Stimulated activated naive CD4-positive, alpha-beta T cell treated with Interleukin-2 at 50 U/mL for 16 hours (primary cell): ENCODE measurements at places on chromosomes 6 and 20.

DNA sequence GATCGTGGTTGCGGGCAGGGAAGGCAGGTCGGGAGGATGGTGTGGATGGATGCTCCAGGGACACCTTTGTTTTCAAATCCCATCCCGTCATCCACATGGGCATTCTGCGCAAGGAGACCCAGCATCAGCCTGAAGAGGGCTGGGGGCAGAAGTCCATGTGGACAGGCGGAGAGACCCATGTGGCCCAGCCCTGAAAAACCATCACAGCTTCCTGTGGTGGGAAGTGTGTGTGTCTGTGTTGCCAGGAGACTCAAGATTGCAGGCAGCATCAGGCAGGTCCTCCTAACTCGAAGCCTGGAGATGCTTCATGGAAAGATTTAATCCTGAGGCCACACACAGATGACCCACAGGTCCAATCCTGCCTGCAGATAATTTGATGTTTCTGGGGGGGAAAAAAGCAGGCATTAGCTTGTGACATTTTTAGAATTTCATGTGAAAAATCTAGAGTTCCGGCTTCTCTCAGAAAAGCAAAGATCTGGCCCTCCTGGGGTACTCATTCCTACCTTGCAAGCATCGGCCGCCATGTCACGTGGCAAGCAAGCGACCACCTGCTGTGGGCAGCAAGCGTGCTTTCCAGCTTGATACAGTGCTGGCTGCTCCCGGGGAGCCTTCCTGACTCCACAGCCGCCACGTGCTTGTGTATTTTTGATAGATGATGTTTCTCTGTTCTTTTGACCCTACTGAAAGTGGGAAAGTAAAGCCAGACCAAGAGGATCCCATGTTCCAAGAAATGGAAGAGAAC, 25.8 kb downstream of the BCAS4 start:
- DNase-seq = no peak

- DNase-seq = no peak
These were observed 191.9 kb downstream of the CD83 start for GRCh38 chr6:14309516-14309915.

- DNase-seq = no peak
These were observed 171.1 kb upstream of the SNX9 start for GRCh38 chr6:157651731-157652490.

DNA sequence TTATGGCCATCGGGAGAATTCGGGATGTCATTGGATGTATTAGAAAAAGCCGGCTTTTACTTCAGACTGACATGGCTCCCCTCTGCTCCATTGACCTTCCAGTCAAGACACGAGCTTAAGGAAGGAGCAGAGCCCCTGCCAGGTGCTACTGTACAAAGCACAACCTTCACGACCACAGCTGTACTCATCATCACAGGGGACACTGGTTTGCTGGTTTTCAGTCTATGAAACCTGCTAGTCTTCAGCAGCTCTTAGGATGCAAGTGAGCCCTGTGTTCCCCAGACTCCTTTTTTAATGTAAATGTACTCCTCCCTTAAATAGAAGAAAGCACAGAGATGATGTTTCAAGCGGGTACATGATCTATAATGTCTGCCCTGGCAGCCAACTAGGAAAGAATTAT, 1.9 kb upstream of the TRAPPC3L start:
- DNase-seq = no peak

- DNase-seq = peak; percentile 40
These were observed 36.5 kb upstream of the MLN start for GRCh38 chr6:33840048-33840926.

DNA sequence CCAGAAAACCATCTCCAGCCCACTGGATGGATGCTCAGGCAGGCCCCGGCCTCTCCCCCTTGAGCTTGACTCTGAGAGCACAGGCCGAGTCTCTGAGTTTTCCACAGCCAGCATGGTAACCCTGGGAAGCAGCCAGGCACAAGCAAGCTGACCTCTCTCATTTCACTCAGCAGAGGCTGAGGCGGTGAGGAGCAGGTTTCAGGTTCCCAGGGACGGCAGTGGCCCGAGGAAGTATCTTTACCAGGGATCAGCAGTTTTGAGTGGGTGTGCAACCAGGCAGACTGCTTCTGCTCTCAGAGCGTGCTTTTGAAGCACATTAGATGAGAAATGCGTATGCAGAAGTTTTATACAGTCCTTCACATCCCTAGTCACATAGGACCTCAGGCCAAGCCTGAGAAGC, 12.6 kb downstream of the HCK start:
- DNase-seq = no peak

DNA sequence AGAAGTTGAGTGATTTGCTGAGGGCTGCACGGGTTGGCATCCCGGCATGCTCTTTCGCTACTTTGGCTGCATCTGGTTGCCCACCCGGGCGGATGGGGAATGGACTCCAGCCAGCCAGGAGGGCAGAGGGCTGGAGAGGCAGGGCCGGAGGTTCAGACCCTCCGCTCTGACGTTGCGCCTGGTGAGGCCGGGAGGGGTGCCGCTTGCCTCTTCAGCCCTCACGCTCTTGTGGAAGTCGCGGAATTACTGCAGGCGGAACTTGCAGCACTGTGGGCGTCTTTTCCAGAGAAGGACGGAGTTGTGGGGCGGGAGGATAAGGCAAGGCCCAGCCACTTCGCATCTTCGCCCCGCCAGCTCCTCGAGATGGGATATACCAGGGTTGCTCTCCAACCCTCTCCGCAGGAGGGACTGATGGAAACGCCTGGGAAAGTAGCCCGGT, 656 bp downstream of the RTEL1 start:
- DNase-seq = no peak

- no peak for DNase-seq
These were observed 160.1 kb downstream of the EYS start for GRCh38 chr6:65546894-65547293.

DNA sequence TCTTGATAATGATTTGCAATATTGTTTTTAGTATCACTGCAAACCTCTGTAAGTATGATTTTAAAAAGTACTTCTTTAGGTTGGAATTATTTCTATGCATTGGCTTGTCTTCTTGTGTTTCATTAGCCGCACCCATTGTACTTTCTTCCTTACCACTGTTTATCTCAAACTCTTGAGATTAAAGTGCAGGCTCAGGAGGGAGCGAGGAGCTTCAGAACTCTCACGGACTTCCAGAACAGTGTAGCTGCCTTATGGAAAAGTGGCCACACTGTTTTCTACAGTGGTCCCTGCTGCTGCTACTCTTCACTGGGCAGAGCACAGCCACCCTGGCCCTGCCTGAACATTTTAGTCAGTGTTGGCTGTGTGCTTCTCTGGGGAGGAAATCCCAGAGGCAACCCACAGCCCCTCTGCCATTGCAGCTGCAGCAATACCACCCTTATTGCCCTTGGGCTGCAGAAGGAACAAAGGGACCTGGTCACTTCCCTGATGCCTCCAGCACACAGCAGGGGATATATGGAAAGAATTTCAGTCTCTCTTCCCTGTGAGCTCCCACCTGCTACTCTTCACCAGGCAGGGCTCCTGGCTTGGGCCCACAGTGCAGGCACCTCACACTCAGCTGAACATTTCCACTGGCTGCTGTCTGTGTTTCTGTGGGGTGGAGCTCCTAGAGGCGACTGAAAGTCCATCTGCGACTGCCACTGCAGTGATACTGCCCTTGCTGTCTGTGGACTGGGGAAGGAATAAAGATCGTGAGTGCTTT, 91.7 kb upstream of the MAP3K4 start:
- DNase-seq = no peak

DNA sequence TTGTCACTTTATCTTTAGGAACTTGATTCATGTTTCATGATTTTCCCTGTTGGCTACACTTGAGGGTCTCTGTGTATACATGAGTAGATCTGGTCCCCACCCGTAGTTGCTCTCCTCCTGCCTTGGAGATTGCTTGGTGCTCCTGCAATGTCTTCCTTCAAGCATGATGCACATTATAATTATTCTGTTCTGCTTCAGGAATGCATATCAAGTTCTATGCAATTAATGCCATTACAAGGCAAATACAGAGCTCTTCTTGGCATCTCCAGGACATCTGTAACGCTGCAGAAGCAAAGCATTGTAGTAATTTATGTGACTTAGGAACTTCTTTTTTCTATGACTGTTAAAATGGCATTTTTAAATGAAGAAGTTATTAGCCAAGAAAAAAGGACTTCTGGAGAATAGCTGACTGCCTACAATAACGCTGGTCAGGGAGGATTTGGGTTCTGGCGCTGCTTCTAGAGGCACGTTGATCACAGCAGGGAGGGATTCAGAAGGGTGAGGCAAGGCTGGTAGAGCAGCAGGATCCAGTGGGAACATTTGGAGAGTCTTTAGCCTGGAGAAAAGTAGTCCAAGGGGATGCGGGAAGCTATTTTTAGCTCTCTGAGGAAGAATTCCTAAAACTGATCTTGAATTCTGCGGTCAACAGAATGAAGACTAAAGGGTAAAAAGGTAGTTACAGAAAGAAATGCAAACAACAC, 203.6 kb downstream of the PLCB1 start:
- no peak for DNase-seq

DNA sequence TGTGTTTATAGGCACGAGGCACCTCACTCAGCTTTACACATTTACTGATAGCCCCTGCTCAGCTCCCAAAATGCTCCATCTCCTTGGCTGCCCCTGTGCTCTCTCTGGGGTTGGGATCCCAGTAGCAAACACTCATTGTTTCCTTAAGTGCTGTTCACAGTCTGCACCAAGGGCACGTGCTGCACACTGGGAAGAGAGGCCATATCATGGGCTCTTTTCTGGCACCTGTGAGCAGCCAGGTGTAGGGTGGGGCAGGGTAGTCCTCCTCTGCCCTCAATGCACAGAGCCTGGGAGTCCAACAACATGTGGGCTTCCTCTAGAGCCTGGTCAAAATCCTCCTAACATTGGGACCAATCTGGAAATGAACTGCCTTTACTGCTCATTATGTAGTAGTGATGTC, 67.9 kb downstream of the BANF2 start:
- no peak for DNase-seq

DNA sequence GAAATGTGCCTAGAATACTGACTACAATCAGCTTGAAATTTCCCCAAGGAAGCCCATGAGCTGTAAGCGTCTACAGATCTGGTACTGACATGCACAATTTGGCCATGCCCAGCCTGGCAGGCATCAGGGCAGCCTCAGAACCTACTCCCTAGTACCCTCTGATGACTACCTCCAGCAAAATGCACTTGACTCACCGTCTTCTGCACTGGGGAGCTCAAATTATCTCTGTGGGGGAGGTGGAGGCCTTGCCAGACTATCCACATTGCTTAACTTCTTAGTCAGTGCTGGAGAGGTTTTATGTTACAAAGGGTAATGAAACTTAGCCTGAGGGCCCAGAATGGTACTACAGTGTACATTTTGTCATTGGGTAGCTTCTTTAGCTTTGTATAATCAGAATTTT, 126.0 kb upstream of the ADGRF1 start:
- DNase-seq = no peak

DNA sequence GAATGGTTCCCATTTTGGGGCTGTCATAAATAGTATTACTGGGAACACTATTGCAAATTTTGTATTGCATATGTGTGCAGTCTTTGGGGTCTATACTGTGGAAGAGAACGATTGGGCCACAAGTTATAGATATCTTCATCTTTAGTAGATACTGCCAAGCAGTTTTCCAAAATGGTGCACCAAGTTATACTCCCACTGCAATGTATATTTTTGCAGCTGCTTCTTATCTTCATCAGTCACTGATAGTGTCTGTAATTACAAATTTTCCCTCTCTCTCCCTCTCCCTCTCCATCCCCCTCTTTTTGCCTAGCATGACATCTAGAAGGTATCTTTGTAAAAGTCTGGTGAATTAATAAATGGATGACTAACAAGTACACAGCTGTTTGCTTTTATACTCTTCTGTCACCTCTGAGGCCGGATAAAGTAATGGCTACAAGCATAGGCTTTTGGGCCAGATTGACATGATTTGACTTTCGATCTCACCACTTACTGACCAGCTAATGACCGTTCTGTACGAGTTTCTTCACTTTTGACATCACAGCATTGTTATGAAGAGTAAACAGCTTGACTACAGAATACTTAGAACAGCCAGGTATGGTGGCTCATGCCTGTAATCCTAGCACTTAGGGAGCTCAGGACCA, 113.3 kb upstream of the SLC2A12 start:
- DNase-seq = no peak
